Central memory CD4-positive, alpha-beta T cell (primary cell): ENCODE measurements at places on chromosomes 6 and 20.

DNA sequence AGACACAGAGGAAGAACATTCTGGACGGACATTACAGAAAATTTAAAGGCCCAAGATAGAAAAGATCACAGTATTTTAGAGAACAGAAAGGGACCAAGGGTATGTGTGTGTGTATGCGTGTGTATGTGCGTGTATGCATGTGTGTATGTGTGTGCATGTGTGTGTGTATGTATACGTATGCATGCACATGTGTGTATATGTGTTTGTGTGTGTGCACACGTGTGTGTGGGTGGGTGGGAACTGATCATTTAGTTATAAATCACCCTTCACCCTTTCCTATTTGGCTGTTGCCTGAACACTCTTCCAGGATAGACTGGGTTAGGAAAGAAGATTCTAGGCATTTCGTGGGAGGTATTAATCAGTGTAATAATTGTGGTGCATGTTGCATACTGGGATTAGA, 634.4 kb downstream of the DHX35 start:
- DNase-seq: no peak

GRCh38 chr20:48957053-48957481, 35.6 kb downstream of the ARFGEF2 start:
- DNase-seq: no peak

DNA sequence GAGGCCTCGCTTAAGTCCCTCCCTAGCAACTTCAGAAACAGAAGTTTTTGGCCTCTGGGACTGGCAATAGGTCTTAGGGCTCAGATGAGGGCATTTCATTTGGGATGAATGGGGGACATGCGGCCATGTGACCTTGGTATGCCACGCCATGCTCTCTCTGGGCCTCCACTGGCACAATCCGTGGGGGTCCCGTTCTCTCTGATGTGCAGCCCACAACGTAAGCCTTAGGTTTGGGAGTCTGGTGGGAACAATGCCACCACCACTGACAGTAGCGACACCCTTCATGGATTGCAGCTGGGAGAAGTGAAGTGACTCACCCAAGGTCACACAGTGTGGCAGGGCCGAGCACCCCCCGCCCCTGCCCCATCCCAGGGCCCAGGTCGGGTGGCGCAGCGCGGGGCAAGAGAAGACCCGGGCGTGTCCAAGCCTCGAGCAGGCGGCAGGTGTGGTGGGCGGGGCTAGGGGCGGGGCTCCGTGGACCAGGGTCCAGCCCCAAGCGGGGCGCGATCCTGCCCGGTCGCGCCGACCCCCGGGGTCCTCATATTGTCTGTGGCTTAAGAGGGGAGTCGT, 864 bp upstream of the CEBPB start:
- no peak for DNase-seq

DNA sequence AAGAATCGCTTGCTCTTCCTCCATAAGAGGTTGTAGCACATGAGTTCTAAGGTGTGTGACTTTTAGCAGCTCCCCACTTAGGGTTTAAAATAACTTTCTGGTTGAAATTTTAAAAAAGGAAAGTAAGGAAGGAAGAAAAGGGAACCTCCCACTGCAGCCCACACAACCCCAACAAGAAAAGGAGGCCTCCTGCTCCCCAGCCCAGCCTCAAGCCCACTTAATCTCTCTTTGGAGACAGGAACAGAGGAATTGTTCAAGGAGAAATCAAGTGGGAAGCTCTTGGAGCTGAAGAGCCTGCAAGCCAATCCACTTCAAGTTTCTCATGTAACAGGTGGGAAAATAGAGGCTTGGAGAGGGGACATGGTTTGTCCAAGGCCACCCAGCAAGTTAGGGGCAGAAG, 39.1 kb upstream of the PREX1 start:
- no peak for DNase-seq

GRCh38 chr20:38878866-38879265, 47.4 kb upstream of the FAM83D start:
- no peak for DNase-seq

DNA sequence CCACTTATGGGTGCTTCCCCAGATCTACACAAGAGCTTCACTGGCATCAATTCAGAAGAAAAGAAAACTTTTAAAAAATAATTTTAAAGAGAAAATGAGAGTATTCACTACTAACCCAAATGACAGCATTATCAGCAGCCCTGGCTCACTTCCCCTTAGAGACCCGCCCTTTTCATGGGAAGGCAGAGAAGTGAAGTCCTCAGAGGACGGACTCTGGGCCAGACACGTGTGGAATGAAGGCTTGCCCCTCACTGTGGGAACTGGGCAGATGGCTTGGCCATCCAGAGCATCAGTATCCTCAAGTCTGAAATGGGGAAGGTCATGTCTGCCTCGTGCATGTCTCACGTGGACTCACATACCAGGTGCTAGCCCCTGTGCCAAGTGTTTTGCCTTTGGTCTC, 63.5 kb downstream of the JAG1 start:
- DNase-seq: no peak

DNA sequence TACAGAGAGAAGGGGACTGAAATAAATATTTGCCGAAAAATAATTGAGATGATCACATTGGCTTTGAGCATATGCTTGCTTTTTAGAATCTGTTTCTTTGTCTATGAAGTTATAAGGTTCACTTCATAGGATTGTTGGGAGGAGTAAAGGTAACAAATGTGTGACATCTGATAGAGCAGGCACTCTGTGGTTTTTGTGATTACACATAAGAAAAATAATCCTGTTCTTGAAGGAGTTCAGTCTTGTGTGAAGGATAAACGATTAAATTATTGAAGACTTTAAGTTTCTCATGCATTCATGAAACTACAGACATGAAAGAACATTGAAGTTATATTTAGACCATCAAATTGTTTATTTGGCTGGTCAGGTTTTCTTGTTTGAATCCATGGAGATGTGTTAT, 45.0 kb downstream of the QKI start:
- DNase-seq: no peak
